HS-5 (cell line): ENCODE measurements at places on chromosomes 1 and 21.
A peak's percentile ranks its signal among the peaks of the same experiment; 100 is the strongest.

GRCh38 chr21:46054031-46054430, 43.9 kb upstream of the COL6A2 start:
- DNase-seq, result no peak

DNA sequence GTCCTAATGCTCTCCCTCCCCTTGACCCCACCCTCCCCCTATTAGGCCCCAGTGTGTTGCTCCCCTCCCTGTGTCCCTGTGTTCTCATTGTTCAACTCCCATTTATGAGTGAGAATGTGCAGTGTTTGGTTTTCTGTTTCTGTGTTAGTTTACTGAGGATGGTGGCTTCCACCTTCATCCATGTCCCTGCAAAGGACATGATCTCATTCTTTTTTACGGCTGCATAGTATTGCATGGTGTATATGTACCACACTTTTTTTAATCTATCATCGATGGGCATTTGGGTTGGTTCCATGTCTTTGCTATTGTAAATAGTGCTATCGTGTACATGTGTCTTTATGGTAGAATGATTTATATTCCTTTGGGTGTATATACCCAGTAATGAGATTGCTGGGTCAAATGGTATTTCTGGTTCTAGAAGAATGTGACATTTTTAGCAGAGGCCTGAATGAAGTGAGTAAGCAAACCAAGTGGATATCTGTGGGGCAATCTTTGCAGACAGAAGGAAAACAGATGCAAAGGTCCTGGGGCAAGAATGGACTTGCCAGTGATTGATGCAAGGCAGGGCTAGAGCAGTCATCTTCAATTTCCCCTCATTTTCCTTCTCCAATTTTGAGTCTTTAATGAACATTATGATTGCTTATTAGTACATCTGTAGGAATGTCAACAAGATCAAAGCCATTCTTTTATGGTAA, 50.2 kb downstream of the UBE4B start:
- DNase-seq, result no peak

DNA sequence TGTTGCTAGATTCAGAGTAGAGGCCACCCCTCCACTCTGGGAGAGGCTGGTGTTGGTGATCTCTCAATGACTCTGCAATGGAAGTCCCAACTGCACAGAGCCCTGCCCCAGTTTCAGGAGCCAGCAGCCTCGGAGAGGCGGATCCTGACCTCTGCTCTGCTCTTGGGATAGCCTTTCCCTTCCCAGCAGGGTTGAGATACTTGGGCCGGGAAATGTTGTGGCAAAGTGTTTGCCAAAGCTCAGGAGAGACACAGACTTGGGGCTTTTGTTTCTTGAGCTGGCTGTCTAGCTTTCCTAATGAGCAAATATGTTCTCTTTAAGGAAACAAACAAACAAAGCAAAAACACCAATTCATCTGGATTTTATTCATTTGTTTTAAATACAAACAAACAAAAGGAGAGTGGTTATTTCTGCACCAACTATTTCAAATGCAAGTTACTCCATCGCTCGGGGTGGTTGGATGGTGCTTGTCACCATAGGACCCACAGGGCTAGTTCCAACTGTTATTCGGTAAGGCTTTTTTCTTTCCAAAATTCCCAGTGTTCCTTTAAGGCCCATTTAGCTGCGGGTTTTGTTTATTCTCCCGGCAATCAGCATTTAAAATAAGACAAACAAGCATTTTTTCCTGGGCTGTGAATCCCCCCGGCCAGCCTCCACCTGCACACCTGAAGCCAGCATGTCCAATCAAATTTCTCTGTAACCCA, 193.9 kb upstream of the LMO4 start:
- DNase-seq, result no peak

DNA sequence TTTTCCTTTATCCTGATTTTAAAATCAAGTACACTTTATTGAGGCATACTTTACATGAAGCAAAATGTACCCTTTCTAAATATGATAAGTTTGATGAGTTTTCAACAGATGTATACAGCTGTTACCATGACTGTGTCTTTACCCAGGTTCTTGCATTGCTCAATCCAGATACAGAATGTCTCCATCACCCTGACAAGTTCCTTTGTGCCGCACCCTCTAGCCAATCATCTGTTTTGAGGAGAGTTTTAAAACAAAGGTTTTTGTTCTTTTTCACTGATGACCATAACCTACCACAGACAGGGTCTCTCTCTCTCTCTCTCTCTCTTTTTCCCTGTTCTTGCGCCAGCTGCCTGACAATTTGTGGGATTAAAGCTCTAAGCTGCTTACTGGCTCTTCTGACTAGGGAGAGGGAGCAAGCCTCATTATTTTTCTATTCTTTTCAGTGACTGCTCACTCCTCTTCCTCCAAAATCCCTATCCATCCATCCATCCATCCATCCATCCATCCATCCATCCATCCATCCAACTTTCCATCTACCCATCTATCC, 1.2 kb upstream of the KCNE1 start:
- DNase-seq, result no peak

DNA sequence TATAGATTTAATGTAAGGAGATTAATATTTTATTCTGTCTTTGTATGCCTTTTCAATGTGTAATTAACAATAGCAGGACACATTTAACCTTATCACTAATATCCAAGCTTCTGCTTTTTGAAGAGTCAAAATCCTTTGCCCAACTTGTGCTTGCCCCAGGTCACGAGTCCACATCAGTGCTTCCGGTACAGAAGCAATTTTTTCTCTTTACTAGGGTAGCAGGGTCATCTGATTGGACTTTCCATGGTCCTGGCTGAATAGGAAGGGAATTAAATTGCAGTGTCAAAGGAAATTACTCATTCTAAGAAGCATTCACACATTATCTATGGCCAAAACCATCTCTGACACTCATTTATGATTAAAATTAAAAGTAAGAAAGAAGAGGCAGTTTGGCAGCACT, 460.5 kb upstream of the ADGRL2 start:
- no peak for DNase-seq

GRCh38 chr1:211630236-211631081, 45.0 kb downstream of the NEK2 start:
- DNase-seq, result no peak

DNA sequence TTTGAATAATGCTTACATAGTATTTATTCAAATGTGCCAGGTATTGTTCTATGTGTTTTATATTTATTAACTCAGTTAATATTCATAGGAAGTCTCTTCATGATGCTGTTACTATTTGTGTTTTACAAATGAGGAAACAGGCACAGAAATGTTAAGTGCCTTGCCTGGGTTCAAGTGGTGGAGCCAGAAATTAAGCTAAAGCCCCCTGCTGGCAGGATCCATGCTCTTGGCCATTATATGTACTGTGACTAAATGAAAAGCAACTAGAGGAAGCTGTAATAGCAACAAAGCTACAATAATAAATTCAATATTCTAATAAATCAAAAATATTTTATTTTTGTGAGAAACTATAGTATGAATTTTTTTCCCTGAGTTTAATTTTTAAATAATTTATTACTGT, 30.0 kb downstream of the IARS2 start:
- DNase-seq, result no peak

DNA sequence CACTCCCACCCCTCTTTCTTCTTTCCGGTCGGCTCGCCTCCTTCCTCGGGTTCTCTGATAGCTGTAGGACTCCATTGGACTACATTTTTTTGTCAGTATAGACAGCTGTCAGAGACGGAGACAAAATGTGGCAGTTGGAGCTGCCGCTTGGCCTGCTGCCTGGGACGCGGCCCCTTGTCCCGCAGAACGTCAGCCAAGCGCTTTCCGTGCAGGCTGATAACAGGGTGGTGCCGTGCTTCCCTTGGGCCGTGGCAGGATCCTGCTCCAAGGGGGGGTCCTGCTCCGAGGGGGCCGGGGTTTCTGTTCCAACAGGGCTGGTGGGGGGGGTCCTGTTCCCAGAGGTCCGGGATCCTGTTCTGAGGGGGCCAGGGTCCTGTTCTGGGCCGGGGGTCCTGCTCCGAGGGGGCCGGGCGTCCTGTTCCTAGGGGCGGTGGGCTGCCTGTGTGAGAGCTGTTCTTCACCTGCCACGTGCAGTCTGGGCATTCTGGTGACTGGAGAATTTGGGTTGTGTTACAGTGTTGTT, 4.9 kb downstream of the SKI start:
- DNase-seq, result no peak

DNA sequence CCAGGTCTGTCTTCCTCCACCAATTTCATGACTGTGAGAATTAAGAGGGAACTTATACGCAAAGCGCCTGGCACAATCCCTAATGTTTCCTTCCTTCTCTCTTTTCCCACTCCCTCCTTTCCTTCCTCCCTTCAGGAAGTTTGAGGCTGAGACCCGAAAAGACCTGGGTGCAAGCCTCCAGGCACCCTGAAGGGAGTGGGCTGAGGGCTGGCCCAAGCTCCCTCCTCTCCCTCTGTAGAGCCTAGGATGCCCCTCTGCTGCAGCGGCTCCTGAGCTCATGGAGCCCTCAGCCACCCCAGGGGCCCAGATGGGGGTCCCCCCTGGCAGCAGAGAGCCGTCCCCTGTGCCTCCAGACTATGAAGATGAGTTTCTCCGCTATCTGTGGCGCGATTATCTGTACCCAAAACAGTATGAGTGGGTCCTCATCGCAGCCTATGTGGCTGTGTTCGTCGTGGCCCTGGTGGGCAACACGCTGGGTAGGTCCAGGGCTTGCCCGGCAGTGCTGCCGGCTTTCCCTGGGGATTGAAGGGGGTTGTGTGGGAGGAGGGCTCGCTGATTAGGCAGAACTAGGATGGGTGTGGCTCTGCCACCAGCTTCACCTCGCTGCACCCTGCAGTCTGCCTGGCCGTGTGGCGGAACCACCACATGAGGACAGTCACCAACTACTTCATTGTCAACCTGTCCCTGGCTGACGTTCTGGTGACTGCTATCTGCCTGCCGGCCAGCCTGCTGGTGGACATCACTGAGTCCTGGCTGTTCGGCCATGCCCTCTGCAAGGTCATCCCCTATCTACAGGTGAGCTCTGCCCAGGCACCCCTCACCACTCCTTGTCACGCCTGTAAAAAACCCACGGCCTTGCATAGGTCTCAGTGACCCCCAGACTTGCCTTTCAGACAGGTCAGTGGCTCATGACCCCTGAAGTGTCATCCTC, 1.7 kb downstream of the HCRTR1 start:
- DNase-seq, result no peak

- no peak for DNase-seq
Measured at GRCh38 chr1:36517011-36517771, 34.5 kb upstream of the CSF3R start.

- DNase-seq, result no peak
Measured at GRCh38 chr1:200640963-200641401, 20.4 kb upstream of the KIF14 start.

DNA sequence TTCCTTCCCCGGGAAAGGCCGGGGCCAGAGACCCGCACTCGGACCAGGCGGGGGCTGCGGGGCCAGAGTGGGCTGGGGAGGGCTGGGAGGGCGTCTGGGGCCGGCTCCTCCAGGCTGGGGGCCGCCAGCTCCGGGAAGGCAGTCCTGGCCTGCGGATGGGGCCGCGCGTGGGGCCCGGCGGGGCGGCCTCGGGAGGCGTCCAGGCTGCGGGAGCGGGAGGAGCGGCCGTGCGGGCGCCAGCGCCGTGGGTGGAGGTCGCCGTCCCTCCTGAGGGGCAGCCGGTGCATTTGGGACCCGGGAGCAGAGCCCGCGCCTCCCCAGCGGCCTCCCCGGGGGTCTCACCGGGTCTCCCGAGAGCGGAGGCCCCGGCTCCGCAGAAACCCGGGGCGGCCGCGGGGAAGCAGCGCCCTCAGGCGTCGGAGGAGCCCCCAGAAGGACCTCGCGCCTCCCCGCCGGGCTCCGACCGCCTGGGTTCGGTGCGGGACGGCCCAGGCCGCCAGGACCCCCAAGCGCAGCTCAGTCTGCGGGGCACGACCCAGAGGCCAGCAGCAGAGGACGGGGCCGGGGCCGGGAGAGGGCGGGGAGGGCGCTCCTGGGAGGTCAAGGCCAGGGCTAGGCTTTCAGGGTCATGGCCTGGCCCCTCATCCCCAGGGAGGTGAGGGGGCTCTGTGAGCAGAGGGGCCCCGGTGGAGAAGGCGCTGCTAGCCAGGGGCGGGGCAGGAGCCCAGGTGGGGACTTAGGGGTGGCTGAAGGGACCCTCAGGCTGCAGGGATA, 7.2 kb upstream of the SLX9 start:
- no peak for DNase-seq

GRCh38 chr1:93900723-93901504, 8.3 kb downstream of the GCLM start:
- DNase-seq, result no peak

DNA sequence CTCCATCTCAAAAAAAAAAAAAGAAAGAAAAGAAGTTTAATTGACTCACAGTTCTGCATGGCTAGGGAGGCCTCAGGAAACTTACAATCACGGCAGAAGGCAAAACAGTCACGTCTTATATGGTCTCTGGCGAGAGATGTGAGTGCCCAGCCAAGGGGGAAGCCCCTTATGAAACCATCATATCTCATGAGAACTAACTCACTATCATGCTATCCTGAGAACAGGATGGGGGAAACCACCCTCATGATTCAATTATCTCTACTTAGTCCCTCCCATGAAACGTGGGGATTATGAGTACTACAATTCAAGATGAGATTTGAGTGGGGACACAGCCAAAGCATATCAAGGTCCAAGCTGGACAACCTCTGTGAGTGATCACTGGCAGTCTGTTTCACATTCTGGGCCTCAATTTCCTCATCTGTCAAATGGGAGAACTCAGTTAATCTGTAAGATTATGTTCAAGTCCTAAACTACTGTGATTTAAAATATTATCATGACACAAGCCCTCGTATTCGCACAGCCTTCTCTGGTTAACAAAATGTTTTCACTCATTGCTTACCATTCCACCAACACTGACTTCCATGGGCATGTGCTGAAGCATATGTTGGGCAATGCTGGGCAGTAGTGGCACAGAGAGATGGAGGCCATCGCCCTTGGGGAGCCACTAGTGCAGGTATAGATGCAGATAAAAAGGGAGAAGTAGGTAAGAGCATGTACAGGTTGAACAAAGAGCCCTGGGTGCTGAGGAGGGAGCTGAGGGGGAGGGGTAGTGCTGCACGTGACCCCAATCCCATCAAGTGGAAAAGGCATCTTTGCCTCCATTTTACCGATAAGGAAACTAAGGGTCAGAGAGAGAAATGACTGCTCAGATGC, 46.2 kb upstream of the SLC2A1 start:
- no peak for DNase-seq

DNA sequence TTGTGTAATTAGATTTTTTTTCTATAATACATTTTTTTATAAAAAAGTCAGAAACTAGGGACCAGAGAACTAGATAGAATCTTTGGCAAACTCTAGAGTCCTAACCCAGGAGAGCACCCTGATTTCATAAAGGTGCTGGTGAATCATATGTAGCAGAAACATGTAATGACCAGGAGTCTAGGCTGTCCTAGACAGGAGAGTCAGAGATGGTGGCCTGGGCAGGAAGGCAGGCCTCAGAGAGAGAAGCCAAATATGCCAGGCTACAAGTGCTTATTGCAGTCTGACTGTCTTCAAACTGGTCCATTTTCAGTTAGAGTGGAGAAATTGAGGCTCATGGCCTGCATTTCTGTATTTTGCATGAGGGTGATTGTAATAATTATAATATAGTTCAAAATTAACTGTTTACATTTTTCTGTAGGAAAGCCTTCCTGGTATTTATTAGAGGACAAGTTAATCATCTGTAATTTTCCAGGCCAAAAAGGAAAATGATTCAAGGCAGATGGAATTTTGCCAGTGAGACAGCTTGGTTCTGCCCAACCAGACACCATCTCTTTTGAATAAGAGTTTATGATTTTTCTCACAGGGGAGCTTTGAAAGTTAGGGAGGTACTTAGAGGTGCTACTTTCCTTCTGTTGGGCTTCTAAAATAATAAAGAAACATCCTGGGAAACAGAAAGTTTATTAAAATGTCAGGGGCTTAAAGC, 129.8 kb downstream of the S1PR1 start:
- DNase-seq, result peak; percentile 18

GRCh38 chr1:158649052-158649451, 37.5 kb downstream of the SPTA1 start:
- no peak for DNase-seq
